ENCODE measurements at places on chromosomes 11 and 22.

DNA sequence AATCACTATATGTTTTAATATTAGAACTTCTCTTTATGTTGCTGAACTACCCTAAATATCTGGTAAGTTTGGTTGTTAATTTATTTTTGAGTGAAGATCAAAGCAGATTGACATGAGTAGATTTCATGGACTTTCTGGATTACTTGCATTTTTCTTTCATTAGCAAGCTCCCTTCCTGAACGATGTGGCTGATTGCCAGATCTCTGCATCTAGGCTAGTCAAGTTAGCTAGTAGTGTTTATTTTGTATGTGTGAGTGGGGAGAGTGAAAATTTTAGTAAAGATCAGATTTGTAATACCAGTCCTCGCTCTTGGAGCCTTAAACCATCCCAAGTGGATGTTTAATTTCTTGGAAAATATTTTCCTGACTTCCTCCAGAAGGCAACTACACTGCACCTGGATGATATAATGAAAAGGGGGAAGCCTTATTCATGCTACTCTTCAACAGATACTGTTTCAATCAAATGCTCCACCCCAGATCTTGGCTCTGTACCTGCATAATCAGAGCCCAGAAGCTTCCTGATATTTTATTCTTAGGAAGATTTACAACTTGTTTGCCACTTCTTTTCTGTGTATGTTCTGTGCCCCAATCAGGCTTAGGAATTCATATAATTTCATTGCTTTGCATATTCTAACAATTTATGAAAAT is 143.2 kb upstream of the GRIA4 start:
- no peak for DNase-seq

- DNase-seq: no peak
Measured at GRCh38 chr11:110026858-110027626, 66.2 kb upstream of the ZC3H12C start.

GRCh38 chr11:22666325-22666687 is at the start of gene GAS2:
Gene GAS2 (plus strand): TSS chr11:22666611. CDS start chr11:22674870, 8,259 bp downstream.
- DNase-seq: no peak

GRCh38 chr22:49492741-49493251 is 334.9 kb downstream of the BRD1 start:
- DNase-seq: no peak

DNA sequence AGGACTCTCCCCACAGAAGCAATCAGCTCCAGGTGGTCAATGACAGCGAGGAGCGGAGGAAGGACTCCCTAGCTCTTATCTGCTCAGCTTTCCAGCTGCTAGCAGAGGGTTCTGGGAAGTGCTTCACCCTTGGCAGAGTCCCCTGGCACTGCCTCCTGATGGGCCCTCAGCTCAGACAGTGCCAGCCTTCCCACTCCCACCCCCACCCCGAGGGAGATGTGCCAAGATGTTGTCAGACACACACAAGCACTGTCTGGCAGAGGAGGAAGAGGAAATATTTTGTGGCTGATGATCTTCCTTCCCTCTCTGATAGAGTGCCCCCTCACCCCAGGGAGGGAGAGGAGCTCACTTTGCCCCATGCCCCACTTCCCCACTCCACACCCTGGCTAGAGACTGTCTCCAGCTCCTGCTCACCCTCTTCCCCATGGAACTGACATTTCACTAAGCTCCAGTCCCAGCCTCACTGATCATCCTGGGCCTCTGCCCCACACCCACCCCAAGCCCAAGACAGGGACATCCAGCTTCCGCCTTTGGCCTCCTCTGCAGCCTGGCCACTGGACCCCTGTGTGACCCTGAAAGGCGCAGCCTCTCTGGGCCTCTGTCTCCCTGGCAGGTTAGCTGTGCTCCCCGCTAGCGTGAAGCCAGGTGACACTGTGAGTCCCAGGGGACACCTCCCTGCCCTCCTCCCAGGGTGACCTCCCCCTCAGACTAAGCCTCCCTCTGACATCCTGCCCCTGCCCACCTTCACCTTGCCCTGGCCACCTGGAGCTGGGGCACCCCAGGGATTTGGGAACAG is 44.5 kb downstream of the SLCO2B1 start:
- DNase-seq: no peak

GRCh38 chr22:50600967-50601668 is 525 bp downstream of the MAPK8IP2 start:
- no peak for DNase-seq

- DNase-seq: no peak
Measured at GRCh38 chr11:128559496-128560103, 27.8 kb downstream of the ETS1 start.

GRCh38 chr22:20391222-20391621 is 2.7 kb upstream of the ZNF74 start:
- DNase-seq: no peak
